ENCODE measurements at places on chromosomes 2 and 18.

DNA sequence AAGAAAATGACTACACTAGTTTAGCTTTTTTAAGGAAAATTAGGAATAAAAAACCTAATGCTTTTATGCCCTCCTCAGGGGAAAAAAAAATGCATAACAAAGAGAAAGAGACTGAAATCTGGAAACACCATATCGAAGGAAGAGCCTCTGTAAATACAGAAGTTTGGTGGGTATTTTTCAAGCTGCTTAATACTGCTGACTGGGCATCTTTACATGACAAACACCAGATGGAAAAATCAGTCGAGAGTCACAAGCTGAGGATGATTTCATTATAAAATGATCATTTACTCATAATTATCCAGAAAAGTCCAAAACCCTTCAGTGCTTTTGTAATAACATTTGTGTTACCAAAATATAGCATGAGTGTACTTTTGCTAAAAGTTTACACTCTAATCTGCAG, 1600.7 kb upstream of the ACVR2A start:
- DNase-seq, result no peak

DNA sequence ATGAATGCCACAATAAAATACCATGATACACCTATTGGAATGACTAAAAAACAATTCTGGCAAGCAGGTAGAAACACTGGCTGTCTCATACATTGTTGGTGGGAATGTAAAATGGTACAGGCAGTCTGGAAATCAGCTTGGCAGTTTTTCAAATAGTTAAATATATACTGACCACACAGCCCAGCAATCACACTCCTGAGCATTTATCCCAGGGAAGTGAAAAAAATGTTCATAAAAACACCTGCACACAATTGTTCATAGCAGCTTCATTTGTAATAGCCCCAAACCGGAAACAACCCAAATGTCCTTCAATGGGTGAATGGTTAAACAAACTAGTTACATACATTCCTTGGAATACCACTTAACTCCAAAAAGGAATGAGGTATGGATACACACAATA, 137.2 kb downstream of the TFCP2L1 start:
- no peak for DNase-seq

GRCh38 chr2:26668856-26669750, 23.4 kb upstream of the KCNK3 start:
- DNase-seq, result no peak

- no peak for DNase-seq
Observed at GRCh38 chr18:45218436-45218835, 396.8 kb upstream of the SLC14A2 start.

DNA sequence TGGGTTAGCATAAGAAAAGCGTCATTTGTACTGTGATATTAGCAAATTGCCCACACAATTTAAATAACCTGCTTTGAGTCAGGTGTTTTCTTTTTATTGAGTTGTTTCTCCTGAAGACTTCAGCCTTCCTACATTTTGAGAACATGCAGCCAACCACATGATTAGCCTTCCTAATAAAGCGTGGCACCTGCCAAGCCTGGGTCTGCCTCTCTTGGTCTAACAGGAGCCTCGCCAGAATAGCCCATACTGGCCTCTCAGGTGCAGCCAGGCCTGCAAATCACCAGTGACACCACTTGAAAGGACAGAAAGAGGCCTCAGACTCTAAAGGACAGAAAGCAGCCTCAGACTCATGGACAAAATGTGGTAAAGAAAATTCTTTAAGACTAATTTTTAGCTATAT, 653.8 kb downstream of the BCL11A start:
- DNase-seq, result no peak

DNA sequence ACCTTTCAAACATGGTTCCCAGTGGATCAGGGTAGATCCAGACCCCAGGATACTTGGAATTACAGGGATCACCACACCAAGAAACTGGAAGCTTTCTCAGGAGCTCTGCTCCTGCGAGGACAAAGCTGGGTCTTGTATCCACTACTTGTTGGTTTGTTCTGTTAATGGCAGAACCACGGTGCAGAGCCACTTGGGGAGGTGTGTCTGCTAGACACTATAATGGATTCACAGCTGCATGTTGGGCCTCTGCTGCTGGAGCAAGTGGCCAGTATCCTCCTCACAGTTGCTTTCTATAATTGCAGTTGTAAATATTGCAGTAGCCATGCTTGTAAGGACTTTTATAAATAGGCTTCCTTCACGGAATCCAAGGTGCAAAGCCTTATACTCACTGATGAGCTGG, 12.9 kb downstream of the FOSL2 start:
- DNase-seq, result no peak

GRCh38 chr2:184923751-184924150, 325.4 kb downstream of the ZNF804A start:
- no peak for DNase-seq

DNA sequence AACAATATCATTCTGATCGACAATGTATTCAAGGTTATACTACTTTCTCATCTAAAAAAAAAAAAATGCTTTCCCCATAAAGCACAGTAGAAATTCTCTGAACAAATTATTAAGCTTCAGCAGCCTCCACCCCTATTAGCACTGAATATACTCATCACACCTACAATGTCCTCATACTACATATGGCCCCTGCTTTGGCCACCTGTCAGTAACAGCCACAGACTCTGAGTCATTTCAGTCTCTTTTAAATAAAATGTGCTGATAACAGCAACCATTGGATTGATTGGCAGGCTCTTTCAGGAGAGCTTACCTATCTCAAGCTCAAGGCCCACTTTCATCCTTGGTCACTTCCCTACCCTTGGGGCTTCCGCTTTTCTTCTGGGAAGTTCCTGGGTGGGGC, 236.7 kb downstream of the TMX3 start:
- no peak for DNase-seq

- no peak for DNase-seq
Observed at GRCh38 chr2:20641123-20641985, 9.5 kb downstream of the HS1BP3 start.

- no peak for DNase-seq
Observed at GRCh38 chr2:8622199-8622911, 59.5 kb upstream of the ID2 start.

DNA sequence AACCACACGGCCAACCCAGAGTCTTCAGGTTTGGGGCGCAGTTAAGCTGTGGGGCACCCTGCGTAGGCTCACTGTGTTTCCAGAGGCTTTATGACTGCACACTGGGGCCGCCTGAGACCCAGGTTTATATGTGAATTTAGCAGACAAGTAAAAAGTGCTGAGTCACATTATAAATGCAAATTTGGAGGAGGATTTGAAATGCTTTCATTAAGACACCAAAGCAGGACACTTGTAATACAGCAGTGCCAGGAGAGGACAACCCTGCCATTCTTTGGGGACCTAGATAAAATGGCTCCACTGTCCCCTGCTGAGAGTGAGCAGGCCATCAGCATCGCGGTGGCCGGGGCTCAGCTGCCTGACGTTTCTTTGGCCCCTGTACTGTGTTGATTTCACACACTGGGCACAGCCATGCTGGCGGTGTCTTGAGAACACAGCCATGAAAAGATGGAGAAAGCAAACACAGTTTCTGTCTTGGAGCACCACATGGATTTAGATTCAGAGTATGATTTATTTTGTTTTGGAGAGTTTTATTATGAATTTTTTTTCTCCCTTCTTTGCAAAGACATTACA, 10.2 kb downstream of the ACKR3 start:
- DNase-seq, result no peak

DNA sequence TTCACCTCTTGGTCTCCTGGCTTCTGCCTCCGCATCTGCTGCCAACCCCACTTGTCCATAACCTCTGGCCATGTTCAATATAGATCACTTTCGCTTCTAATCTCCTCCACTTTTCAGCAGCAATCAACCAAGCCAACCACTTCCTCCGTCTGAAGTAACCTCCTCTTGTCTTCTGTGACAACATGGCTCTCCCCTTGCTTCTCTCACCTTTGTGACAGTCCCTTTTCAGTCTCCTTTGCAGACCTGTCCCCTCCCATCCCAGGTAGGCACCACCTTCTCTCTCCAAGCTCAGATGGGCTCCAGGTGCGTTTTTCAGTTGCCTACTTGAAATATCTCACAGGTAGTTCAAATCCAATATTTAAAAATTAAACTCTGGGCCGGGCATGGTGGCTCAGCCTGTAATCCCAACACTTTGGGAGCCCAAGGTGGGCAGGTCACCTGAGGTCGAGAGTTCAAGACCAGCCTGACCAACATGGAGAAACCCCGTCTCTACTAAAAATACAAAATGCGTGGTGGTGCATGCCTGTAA, 4.7 kb upstream of the PSD4 start:
- DNase-seq, result no peak

- no peak for DNase-seq
Observed at GRCh38 chr18:26470011-26470637, 78.2 kb downstream of the KCTD1 start.

GRCh38 chr18:76161983-76162382, 333.1 kb downstream of the ZNF516 start:
- no peak for DNase-seq

GRCh38 chr2:106038601-106039375, 155.3 kb downstream of the UXS1 start:
- DNase-seq, result no peak

- DNase-seq, result no peak
Observed at GRCh38 chr18:48059455-48060010, 129.1 kb upstream of the SMAD2 start.

DNA sequence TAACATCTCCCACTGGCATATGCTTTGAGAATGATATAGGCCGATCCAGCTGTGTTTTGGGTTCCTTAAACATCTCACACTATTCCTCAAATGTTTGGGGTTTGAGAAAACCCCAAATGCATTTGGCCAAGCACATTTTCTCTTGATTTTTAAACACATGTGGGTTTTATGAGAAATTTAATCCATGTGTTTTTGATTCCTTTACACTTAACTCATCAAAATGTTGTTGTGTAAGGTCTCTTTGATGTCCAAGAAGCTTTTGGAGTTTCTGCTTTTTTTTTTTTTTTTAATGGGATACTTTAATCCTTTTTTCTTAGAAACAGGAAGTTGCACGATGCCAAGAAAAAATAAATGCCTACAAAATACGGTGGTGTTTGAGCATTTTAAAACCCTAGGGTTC, 339.8 kb upstream of the TCF4 start:
- no peak for DNase-seq

DNA sequence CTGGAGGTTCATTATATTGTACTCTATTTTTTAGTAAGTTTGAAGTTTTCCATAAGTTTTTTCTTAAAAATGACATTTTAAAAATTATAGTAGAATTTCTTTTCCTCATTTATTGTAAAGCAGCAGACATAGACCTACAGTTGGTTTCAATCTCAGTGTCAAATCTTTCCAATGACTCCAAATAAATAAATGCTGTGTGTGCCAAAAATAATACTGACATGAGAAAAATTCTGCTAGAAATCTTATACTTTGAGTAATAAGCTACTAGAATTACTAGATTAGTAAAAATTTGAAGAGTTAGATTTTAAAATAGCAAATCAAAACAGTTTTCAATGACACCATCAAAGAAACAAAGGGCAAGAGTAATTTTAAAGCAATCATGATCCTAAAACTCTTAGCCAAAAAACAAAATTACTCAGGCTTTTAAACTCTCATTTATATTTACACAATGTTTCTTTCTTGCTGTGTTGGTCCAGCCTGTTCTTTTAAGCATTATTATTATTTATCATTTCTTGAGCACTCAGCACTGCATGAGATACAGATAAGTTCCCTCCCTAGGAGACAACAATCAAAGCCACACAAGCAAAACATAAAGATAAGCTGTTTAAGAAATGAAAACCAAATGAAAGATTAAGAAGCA, 8.3 kb upstream of the KANSL1L start:
- no peak for DNase-seq

- no peak for DNase-seq
Observed at GRCh38 chr2:140422759-140423158, 1642.6 kb upstream of the NXPH2 start.

DNA sequence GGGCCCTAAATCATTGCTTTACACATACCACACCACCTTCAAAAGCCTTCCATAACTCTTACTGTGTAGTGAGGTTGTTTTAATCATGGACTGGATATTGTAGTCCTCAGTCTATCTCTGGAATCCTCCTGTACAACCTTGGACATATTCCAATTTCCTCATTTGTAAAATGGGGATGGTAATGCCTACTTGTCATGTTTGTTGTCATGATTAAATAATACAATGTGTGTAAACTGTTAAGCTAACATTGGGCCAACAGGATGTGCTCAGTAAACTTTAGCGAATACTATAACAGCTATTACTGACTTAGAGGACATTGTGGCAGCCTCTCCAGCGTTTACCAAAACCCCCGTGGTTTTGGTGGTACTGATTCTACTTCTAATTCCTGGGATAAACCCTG, 74.7 kb upstream of the PTPRM start:
- DNase-seq, result no peak

DNA sequence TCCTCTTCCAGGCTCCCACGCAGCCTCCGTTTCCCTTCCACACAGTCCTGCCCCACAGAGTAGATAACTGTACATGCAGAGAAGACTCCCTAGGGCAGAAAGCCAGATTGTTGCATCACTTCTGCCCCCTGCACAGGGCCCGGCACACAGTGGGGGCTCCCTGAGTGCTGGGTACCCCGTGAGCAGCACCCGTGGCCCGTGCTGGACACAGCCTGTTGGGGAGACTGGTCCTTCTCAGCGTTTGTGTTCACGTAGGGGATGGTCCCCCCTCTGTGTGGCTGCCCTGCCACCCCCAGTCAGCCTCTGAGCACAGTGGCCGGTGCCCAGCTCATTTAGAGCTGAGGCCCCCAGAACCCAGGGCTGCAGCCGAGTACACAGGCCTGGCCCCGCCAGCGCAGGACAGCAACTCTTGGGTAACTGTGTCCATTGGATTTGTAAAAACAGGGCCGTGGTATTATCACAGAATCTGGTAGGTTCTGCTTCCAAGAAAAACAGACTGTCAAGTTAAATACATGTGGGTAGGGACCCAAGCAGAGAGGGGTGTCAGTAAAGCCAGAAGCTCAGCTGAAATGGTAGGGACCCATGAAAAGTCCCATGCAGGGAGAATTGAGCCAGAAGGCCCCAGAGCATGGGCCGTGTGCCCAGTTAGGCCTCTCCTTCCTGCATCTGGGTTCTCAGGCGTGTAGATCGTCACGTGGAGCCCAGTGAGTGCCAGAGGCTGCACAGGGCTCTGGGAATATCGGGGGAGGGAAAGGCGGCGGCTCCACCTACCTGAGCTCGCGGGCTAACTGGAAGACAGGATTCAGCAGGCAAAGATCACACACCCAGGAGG, 257.3 kb downstream of the ATAD2B start:
- no peak for DNase-seq
